Ascending aorta (tissue), 2 donors: ENCODE measurements at places on chromosomes 4 and X.

DNA sequence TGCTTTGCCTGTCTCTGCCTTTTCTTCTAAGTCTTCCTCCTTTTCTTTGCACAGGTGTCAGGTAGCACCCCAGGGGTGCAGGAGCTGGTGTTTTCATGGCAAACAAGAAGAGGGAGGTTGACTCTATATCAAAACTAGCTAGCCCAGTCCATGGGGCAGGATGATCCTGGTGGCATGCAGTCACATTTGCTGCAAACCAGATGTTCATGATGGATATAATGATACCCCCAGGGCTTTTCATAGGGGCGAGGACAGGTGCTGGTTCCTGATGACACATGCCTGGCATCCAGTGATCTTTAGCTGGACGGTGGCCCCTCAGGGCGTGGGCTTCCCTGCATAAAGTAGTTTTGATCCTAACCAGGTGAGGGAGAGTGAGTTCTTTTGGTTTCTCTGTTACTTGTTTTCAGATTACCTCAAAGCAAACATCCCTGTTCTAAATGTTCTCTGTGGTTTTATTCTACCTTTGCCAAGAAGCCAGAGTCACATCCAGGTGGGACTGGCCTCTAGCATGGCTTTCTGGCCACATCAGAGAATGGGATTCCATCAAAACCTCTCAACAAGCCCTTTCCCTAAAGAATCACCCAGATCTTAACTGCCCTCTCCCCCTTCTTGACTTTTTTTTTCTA, 11.2 kb upstream of the UBA6 start:
- no peak for DNase-seq

DNA sequence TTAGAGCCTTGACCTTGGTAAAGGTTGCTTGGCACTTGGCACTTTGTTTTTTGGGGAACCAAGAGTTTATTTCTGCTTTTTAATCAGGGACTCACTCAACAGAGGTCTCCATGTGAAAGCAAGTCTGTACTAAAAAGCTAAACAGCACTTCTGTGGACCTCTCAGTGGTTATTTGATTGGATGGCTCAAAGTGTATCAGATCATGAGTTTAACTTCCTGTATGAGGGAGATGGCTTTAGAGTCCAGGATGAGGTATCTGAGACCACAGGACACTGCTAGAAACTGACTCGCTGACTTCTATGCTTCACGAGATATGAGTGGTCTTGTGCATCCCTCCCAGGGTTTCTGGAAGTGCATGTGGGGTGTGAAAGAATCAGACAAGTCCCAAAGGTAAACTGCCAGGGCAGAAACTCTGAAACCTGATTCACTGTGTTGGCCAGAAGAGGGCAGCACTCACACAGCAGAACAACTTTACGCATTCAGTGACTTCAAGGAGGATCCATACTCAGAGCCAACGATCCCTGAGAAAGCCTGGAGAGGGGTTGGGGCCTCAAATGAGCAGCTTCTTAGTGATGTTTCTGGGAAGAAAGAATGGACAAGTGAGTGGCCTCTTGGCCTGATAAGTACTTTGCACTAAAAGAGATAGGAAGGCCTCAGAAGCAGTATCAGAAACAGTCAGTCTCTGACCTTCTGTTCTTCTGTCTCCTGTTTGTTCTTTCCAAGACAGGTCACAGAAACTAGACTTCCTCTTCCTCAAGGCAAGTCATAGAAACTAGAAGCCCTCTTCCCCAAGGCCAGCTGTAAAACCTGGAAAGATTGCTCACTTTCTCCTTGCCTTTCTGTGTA, 220.3 kb upstream of the CXCL13 start:
- DNase-seq = no peak

DNA sequence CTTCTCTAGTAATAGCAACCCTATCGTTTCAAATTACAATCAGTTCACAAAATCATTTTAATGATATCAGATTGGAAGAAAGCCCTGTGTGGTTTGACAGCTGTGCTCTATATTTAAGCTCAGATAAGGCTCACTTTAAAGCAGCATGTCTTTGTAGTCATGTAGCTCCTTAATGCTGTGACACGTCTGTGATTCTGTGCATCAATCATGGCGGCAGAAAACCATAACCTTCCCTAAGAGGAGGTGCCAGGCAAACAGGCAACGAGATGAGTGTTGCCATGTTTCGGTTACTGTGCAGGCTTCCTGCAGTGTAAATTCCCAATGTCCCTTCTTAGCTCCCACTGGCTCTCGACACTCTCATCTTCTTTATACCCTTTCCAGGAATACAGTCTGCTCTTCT, 212.7 kb downstream of the GRID2 start:
- DNase-seq = no peak

DNA sequence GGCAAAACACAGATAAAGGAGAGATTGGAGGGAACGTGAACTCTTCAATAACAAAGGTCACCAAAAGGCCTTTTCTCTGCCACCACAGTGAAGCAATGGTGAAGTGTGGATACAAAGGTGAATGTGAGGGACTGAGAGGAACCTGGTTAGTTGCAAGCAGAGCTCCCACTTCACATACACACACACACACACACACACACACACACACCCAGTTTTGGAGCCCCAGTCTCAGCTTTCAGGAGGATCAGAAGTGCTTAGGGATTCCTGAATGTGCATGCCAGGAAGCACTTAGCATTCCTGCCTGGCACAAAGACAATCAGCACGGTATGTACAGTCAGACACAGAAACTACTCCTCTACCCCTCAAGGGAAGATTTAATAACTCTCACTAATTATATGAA, 71.5 kb downstream of the ARHGEF9 start:
- no peak for DNase-seq

DNA sequence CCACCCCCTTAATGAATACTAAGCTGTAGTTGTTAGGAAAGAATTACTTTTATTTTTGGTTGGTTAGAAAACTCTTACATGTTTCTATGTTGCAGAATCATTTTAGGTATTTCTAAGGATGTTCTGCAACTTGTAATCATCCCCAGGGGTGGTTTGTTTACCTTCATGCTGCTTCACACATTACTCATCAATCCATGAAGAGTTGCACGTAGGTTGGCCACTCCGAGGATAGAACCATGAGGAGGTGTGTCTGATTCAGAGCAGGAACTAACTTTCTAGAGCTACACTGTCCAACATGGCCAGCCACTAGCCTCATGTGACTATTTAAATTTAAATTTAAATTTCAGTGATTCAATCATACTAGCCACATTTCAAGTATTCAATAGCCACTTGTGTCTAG, 127.2 kb upstream of the FRMPD4 start:
- DNase-seq = no peak

GRCh38 chr4:99088023-99088449, 552 bp downstream of the ADH5 start:
- peak; percentile 48 for DNase-seq

DNA sequence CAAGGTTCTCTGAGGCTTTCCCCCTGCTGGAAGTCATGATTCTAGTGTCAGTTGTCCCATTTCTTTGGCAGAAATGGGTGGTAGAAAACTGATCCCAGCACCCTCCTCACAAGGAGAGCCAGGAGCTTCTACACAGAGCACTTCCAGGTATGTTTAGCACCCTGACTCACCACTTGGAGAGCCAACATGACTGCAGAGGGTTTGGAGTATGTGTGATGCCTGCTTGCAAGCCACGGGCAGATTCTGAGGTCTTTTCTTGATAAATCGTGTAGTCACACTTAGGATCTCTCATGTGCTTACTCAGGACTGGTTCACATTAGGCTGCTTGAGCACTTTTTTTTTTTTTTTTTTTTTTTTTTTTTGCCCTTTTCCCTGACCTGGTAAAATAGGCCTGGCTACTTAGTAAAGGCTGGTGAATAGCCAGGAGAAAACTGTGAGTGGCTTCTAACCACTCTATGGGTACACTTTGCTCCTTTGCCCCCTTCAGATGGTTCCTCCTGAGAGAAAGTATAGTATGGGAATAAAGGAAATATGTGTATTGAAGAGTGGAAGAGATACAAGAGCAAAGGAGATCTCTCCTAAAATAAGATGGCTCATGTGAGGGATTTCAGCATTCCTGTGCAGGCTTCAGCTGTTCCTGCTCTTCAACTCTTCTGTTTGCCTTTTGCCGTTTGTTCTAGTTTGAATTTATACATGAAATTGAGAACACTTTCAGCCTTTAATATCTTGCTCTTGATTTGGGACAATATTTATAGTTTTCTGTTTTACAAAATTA, 103.6 kb downstream of the EMCN start:
- no peak for DNase-seq

- DNase-seq = no peak
Observed at GRCh38 chrX:150767045-150767395, 73.8 kb downstream of the MTMR1 start.

GRCh38 chrX:46722742-46723568, 36.0 kb downstream of the SLC9A7 start:
- no peak for DNase-seq

- DNase-seq = no peak
Observed at GRCh38 chrX:154515090-154515965, 704 bp downstream of the FAM3A start.

GRCh38 chrX:2474280-2474962, 26.4 kb downstream of the DHRSX start:
- no peak for DNase-seq

DNA sequence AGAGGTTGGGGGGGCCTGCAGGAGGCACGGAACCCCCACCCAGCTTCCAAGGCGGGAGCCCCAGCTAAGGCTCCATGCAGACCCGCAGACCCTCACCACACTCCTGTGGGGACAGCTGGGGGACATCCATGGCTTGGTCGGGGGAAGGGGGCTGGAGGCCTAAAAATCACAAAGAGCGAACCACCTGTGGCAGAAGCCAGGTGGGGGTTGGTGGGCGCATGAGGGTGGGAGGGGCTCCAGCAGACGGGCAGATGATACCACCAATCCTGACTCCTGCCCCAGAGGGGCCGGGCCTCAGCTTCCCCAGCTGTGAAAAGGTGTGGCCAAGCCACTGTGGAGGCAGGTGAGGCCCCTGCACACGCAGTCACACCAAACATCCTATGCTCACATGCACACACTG, 111.6 kb downstream of the FAM53A start:
- no peak for DNase-seq

DNA sequence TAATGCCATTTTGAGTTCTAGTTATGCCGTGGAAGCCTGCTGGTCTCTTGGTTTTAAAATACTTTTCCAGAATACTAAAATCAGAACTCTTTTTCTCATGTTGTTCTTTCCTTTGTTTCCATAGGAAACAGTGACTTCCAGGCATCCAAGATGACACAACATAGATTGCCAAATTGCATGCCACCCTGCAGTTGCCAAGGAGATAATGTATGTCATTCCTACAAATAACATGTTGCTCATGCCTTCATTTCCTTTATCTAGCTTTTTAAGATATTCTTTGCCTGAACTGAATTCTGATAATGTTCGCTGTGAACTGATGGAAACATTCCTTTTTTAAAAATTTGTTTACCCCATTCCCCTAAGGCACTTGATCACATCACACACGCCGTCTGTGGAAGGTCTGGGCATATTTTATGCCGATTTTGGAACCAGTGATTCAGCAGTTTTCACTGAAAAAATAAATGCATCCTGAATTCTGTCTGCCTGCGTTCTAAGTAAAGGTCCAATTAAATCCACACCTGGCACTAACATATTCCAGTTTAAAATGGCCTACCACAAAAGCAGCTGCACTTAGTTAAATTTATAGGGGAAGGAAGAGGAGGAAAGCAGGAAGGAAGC, 38.0 kb upstream of the COX7B2 start:
- no peak for DNase-seq

- DNase-seq = no peak
Observed at GRCh38 chr4:21410372-21410771, 538.2 kb downstream of the KCNIP4 start.

- DNase-seq = no peak
Observed at GRCh38 chr4:187606581-187606980, 389.0 kb upstream of the ZFP42 start.

DNA sequence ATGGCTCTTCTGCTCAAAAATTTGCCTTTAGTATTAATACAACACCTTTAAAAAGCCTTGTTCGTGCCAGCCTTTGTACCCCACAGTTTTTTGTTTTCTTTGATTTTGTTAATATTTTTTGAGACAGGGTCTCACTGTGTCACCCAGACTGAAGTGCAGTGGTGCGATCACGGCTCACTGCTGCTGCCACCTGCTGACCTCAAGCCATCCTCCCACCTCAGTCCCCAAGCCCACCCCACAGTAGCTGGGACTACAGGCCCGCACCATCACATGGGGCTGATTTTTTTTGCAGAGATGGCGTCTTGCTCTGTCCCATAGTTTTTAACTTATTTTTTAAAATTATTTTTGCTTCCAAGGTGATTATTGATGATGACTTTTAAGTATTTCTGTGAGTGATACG, 134.0 kb downstream of the HTR2C start:
- no peak for DNase-seq

DNA sequence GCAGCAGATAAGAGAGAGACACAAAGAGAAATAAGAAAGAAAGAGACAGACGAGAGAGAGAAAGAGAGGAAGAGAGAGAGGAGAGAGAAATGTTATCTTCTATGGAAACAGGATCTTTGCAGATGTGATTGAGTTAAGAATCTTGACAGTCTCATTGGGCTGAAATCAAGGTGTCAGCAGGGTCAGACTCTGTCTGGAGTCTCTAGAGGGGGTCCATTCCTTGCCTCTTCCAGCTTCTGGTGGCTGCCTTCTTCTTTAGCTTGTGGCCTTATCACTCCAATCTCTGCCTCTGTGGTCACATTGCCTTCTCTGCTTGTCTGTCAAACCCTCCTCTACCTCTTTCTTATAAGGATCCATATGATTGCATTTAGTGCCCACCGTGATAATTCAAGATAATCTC, 21.8 kb upstream of the GRPR start:
- DNase-seq = no peak

DNA sequence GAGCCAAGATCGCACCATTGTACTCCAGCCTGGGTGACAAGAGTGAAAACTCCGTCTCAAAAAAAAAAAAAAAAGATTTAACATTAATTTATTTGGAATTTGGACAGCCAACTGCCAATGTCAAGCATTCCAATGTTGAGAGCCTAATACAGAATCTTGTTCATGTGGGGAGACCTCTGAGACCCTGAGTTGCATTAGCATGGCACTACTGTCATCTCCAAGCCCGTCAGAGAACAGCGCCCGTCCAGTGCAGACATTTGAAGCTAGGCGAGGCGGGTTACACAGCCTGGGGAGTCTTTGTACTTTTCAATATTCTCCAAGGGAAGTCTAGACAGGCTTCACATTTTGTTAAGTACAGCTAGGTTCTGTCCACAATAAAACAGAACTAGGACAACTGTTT, 126.7 kb downstream of the CHRNA9 start:
- DNase-seq = no peak

- no peak for DNase-seq
Observed at GRCh38 chr4:146098978-146099377, 76.5 kb upstream of the LSM6 start.

- no peak for DNase-seq
Observed at GRCh38 chr4:21649391-21650090, 299.0 kb downstream of the KCNIP4 start.

GRCh38 chr4:113740857-113741379, 20.6 kb downstream of the CAMK2D start:
- DNase-seq = no peak

DNA sequence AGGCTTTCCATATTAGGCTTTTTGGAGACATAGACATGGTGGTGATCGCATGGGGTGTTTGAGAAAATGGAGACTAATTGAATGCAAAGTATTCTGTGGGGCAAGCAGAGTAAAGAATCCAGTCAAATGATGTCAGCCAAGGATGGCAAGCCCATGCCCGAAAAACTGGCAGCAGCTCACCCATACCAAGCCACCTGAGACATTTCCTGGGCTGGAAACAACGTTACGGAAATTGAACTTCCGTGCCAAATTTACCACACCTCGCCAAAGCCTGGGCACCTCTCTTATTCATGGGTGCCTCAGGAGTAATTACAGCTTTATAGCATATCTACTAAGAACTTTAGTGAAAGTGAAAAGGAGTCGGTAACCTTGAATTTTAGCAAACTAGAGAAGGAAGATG, 166.4 kb downstream of the CBR4 start:
- no peak for DNase-seq

- peak; percentile 85 for DNase-seq
Observed at GRCh38 chr4:3044870-3045819, 29.2 kb downstream of the HTT-AS start.
